ENCODE measurements at places on chromosomes 7 and 10.

GRCh38 chr10:82394122-82394521 lies 519.1 kb downstream of the NRG3 start:
- no peak for DNase-seq

- DNase-seq: no peak
Observed at GRCh38 chr10:68878496-68878895, 22.6 kb upstream of the DDX50 start.

DNA sequence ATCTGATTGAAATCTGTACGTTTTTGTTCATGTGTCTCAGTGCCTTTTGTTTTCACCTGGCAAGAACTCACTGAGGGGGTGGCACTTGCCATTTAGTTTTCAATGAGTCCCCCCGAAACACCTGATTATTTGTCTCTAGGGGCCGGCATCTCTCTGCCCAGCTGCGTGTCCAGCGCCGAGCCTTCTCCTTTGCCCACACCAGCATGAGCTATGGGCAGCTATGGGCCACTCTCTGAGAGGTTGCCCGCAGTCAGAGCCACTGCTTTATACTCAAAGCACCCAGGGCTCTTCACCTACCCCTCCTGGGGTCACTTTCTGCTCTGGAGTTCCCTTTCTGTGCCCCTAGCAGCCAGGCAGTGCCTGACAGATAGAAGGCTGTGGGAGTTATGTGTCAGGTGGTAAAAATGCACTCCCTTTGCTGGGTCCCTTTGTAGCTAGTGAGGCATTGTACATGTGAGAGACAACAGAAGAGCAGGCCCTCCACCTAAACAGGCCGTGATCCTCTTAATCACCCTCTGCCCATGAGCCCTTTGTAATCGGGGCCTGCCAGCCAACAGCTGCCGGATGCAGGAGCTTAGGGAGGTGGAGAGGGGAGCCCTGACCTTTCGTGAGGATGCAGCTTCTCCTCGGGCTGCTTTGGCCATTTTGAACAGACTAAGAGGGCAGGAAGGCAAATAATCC lies 133.1 kb upstream of the NPS start:
- DNase-seq: no peak

DNA sequence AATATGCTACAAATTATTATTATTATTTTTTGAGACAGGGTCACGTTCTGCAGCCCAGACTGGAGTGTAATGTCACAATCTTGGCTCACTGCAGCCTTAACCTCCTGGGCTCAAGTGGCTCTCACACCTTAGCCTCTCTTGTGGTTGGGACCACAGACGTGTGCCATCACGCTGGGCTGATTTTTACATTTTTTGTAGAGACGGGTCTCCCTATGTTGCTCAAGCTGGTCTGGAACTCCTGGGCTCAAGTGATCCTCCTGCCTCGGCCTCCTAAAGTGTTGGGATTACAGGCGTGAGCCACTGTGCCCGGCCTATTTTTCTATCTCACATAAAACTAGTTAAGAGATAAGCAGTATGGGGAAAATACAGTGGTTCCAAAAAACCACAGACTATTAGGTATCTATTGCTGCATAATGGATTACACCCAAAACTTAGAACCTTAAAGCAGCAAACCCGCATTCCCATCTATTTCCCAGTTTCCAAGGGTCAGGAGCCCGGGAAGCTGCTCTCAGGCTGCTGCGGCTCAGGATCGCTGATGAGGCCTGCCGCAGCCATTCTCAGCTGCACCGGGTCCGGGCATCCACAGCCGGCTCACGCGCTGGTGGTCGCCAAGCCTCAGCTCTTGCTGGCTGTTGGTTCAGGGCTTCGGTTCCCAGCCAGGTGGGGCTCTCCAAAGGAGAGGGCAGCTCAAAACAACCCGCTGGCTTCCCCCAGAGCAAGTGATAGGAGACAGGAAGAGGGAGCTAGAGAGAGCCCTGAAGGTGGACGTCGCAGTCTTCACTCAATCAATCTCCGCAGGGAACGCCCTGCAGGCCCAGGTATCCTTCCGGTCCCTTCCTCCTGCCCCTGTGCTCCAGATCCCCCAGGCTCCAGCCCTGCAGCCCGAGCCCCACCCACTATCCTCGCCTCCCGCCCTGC lies 128.2 kb downstream of the UBE2H start:
- peak; percentile 84 for DNase-seq

DNA sequence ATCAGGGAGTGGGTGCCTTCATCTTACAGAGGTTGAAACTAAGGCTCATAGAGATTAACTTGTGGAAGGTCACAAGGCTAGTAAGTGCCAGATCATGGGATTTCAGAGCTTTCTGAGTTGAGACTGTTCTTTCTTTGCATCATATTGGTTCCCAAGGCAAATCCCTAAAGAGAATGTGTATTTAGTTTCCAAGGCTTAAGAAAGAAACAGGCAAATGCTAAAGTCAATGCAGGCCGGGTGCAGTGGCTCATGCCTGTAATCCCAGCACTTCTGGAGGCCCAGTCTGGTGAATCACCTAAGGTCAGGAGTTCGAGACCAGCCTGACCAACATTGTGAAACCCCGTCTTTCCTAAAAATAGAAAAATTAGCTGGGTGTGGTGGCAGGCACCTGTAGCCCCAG lies 19.8 kb downstream of the CDK1 start:
- DNase-seq: no peak

- no peak for DNase-seq
Observed at GRCh38 chr10:132985546-132985900, 43.2 kb upstream of the CFAP46 start.

- no peak for DNase-seq
Observed at GRCh38 chr10:98389398-98389797, 25.6 kb downstream of the PYROXD2 start.

GRCh38 chr10:122495406-122496340 lies 34.3 kb downstream of the HTRA1 start:
- peak; percentile 25 for DNase-seq

- DNase-seq: no peak
Observed at GRCh38 chr7:69162326-69162725, 435.9 kb upstream of the AUTS2 start.

DNA sequence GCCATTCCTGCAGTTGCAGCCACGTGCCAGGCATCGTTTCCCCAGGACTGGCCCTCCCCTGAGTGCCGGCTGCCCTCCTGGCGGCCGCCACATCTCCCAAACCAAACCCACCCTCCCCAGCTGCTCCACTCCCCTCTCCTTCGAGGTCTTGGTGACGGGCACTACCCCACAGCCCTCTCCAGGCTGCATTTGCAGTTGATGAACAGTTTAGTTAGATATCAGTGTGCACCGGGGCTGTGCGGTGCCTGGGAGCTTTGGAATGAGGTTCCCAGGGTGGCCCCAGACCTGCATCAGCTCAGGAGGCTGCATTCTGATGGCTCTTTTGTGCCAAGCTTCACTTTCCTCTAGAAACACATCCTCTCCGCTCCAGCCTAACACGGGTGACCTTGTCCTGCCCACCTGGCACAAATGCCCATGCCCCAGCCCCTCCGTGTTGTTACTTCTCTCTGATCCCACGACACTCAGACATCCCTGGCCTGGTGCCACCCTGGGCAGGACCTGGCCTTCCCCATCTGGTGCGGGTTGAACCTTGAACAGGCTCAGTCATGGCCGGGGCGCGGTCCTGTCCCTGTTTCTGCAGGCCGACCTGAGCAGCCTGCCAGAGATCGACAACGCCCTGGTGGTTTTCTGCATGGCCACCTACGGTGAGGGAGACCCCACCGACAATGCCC lies 14.5 kb downstream of the TMEM120A start:
- no peak for DNase-seq

GRCh38 chr7:70953796-70954195 lies 178.1 kb upstream of the GALNT17 start:
- DNase-seq: no peak

DNA sequence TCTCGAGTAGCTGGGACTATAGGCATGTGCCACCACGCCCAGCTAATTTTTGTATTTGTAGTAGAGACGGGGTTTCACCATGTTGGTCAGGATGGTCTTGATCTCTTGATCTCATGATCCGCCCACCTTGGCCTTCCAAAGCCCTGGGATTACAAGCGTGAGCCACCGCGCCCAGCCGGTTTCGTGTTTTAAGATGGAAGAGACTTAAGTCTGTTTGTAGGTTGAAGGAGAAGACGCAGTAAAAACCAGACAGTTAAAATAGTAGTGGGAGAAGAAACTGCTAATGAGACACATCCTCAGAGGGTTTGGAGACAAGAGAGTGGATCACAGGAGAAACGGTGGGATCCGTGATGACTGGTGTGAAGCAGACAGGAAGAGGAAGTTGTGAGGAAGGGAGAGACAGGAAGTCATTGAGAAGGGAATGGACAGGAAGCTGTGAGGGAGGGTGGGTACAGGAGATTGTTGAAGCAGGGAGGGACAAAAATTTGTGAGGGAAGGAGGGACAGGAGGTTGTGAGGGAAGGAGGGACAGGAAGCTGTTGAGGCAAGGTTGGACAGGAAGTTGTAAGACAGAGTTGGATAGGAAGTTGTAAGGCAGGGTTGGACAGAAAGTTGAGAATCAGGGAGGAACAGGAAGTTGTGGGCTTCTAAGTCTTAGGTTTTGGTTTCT lies 115.5 kb downstream of the WDFY4 start:
- no peak for DNase-seq

GRCh38 chr7:108202743-108203142 lies 72.6 kb upstream of the LAMB4 start:
- DNase-seq: no peak

DNA sequence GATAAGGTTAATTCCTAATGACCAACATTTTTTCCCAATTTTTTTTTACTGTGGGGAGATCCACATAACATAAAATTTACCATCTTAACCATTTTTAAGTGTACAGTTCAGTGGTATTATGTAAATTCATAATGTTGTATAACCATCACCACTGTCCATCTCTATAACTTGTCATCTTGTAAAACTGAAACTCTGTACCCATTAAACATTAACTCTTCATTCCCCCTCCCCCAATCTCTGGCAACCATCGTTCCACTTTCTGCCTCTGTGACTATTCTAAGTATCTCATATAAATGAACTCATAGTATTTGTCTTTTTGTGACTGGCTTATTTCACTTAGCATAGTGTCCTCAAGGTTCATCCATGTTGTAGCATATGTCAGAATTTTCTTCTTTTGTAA lies 46.0 kb upstream of the HPS1 start:
- DNase-seq: no peak

GRCh38 chr10:132395704-132396493 lies 1.1 kb upstream of the PWWP2B start:
- DNase-seq: no peak

DNA sequence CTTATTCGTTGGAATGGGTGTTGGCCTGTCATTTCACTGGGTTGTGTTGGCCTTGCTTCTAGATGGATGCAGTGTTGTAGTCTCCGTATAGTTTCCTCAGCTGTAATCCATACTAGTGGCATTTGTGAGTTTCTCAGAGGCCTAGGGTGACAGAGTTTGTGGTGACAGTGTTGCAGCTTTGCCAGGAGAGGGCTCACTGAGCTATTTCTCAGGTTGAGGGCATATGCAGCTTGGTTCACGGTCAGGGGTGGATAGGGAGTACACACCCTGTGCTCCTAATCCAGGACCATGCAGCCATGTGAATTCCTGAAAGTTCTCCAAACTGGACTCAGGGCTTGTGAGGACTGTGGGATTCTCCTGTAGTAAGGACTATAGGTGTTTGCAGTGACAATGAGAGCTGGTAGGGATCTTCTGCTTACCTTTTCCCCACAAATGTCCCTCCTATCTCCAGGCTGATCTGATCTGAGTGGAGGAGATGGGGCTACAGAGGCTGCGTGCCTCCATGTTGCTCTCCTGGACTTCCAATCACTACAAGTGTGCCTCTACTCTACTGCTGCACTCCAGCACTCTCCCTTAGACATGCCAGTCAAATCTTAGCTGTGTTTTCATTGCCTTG lies 229.0 kb downstream of the STK31 start:
- DNase-seq: peak; percentile 64

GRCh38 chr10:119502618-119503155 lies 39.8 kb downstream of the RGS10 start:
- DNase-seq: no peak

DNA sequence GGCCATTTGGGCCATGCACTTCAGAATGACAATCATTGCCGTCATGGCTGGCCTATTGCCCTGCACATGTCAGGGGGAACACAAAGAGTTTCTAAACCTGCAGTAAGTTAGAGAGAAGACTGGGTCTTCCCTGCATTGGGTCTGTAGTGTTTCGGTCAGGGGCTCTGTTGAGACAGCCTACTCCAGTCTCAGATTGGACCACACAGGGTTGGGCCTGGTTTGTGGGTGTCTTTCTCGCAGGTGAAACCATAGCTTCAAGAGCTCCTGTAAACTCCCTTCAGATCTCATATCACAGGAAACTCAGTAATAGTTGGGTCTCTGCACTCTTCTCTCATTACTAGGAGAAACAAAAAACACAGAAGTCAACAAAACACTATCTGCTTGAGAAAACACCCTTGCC lies 7.3 kb upstream of the TARP start:
- DNase-seq: no peak

- no peak for DNase-seq
Observed at GRCh38 chr10:23869548-23869947, 339.4 kb upstream of the KIAA1217 start.

DNA sequence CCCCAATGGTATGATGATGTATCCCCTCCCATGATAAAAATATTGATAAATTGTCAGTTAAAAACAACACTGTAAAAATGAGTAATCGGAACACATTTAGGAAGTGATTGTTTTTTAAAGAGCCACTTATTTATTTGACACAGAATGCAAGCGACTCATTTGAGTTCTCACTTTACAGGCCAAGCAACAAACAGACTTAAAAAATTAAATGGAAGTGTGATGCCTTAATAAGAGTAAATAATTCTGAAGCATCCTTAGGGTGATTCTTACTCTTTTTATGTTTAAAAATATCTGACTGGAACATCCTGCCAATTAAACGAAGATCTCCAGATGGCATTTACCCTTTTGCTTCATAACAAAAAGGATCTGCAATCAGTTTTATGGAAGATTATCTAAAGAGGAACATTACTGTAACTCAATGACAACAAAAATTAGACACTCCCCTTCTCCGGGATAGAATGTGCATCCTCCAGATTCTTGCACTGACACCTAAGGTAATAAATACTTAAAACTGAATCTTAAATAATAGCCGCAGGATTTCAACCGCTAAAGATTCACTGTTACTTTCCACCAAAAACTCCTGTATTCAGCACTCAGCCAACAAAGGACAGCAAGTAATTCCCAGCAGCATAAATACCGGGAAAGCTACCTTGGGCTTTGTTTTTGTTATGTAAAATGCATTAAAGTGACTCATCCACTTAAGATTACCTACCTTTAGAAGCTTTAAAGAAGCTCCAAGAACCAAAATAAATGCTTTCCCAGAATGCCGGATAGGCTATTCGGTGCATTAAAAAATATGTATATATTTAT lies 1.7 kb downstream of the CACNA2D1 start:
- peak; percentile 29 for DNase-seq

GRCh38 chr10:86231796-86232560 lies 134.6 kb downstream of the GRID1 start:
- no peak for DNase-seq

GRCh38 chr10:106576534-106576933 lies 588.0 kb downstream of the SORCS1 start:
- DNase-seq: no peak

DNA sequence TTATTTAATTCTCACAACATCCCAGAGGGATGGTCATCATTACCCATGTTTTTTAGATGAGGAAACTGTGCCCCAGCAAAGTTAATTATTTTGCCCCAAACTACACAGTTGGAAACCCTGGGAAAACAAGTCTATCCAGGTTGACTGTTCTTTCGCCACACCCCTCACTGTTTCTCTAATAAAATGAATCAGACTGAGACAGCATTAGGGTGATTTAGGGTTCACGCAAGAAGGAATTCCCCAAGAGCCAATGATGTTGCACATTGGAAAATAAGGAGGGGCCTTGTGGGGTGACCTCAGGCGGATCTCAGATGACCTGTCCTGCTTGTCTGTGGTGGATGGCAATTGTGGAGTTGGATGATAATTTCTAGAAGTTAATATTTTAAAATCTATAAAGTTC lies 135.7 kb upstream of the TBX20 start:
- DNase-seq: no peak
